Stimulated activated CD8-positive, alpha-beta memory T cell treated with anti-CD3 and anti-CD28 coated beads, Interleukin-2, amount 100 ng/mL, for 1 hour (primary cell): ENCODE measurements at places on chromosomes 7 and 10.

- DNase-seq: no peak
These were observed at the start of gene HSPA12A for GRCh38 chr10:116742367-116743265. TSS of gene HSPA12A (minus strand) at chr10:116742566. CDS start at chr10:116742469, 97 bp downstream.

- no peak for DNase-seq
These were observed 113.4 kb upstream of the NPSR1 start for GRCh38 chr7:34544621-34545020.

DNA sequence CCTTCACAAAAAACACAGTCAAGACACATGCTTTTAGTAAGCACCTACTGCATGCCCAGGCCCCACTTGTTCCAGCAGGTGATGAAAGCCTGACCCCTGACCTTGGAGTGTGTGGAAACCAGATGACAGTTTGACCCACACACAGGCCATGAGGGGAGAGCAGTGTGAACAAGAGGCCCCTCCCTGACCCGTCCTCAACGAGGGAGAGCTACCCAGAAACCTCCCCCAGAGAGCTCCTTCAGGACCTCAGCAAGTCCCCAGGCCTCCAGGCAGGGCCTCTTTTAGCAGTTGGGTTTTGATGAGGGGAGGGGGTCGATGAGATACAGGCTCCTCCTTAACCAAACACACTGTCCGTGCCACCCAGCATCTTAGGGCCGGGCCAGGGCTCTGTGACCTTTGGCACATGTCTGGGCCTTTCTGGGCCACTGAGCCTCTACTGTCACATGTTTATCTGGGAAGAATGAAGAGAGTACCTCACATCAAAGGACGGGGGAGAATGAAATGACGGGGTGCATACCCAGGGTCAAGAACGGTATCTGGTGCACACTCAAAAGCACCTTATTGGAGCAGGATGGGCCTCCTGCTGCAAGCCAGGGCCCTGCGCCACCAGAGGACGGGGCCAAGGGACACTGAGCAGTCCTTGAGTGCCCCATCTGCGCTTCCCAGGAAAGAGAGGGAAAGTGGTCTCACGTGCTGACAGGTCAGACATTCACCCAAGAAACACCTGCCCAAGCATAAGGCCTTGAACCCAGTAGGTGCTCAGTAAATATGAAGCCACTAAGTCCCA is 202.6 kb upstream of the ZMIZ1 start:
- DNase-seq: no peak

DNA sequence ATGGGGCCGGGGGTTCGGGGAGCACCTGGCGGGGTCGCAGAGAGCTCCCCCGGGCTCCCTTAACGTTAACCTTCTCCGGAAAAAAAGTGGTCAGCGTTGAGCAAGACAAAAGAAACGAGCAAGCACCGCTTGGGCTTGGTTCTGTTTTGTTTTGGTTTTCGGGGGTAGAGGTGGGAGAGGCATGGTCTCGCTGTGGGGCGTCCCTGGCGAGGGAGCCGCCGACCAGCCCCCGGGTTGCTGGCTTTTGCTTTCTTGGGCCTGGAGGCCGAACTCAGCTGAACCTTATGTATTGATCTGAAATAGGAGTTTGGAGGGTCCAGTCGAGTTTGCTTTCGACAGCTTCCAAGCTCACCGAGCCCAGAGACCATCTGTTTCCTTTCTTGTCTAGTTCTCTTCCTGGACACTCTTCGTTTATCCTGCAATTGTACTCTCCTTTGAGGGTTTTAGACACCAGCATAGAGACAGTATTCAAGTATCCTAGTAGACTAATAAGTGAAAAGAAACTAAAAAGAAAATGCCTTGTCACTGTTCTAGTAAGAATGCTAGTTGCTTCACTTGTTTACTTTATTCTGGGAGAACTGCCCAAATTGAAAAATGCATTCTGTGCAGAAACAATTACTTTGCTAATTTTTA is 980 bp downstream of the FHIP2A start:
- no peak for DNase-seq

DNA sequence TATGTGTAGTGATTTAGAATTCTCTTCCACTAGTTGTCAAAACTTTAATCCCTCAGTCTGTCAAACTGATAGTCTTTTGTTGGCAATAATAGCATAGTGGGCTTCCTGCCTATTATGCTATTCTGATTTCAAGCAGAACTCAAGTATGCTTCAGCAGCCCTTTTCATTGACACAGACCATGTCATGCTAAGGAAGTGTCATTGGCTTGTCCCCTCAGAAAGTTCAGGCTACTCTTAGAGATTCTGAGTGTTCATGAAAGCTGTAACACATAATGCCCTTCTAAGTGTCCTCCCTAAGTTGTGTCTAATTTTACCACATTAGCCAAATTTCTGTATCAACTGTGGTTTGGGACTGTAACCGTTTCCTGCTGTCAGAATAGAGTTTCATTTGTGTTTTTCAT is 198.7 kb downstream of the THSD7A start:
- DNase-seq: no peak

DNA sequence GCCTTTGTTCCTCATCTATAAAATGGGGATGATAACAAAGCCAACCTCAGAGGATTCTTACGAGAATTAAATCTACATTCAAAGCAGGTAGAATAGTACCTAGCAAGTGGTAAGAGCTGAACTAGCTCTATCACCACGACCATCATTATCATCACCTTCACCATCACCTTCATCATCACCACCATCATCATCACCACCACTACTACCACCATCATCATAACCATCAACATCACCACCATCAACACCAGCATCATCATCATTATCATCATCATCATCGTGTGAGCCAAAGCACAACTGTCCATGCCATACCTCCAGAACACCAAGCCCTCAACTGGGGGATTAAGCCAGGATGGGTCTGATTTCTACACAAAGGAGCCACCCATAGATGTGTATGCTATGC is 206.8 kb downstream of the GRID1 start:
- no peak for DNase-seq

- DNase-seq: no peak
These were observed 51.9 kb upstream of the FAM180A start for GRCh38 chr7:135800560-135800959.

DNA sequence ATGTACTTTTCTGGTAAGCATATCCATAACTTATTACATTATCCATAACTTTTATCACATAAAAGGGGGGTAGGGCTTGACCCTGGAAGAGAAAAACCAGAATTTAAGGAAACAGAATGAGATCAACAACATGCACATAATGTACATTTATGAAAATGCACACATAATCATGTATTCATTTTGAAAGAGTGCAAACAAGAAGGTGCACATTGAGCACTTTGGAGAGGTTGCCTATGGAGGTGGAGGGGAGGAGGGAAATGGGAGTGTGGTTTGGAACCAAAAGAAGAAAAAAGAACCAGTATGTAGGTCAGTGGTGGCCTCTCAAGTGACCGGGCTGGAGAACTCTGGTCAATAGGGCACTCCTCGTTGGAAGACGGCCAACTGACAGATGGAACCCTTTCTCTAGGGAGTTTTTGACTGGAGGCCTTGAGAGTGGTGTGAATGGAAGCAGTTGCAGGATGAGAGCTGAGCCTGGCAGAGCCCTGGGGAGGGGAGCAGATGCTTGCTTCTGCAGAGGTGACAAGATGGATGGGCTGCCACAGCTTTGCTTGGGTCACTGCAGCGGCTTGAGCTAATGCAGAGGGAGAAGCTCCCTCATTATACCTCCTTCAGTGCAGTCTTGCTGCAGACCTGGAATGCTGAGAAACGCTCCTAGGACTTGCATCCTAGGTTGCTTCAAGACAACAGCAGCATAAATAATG is 192.7 kb downstream of the SEC23IP start:
- no peak for DNase-seq

DNA sequence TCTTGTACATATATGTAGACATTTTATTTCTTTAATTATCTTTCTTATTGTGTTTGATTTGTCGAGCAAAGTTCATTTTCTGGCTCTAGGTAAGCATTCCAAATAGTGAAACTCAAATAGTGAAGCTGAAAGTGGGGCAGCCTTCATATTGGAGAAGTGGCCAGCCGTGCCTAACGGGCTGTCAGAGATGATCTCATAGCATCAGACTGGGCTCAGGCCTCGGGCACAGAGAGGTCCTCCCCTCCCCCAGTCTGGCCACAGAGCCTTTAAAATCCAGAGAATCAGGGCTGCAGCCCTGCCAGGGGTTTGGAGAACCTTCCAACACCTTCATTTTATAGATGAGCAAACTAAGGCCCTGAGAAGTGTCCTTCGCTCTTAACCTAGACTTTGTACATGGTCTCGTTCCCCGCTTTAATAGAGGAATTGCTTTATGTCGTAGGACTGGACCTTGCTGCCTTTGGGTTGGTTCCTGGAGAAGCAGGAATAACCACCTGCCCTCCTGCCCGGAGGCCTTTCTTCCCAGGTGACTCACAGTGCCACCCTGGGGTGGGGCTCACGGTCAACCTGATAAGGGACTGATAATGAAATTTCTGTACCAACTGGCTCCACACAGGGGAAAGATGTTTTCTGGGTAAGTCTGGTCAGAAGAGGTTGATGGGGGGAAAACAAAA is 7.3 kb downstream of the TSPAN15 start:
- DNase-seq: no peak

DNA sequence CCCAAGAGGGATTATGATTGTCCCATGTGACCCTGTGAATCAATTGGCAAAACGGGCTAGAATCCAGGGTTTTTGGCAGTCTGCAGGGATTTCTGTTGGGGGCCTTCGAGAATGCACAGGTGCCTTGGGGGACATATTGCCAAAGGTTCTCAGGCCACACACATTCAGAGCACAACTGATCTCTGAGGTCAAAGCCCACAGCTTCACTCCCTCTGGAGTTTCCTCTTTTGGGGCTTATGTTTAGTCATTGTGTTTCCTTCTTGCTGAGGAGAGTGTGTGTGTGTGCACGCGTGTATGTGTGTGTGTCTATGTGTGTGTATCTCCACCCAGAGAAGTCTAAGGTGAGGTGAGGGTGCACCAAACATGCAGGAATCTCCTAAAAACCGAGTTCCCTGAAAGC is 8.8 kb downstream of the PPIF start:
- DNase-seq: no peak

DNA sequence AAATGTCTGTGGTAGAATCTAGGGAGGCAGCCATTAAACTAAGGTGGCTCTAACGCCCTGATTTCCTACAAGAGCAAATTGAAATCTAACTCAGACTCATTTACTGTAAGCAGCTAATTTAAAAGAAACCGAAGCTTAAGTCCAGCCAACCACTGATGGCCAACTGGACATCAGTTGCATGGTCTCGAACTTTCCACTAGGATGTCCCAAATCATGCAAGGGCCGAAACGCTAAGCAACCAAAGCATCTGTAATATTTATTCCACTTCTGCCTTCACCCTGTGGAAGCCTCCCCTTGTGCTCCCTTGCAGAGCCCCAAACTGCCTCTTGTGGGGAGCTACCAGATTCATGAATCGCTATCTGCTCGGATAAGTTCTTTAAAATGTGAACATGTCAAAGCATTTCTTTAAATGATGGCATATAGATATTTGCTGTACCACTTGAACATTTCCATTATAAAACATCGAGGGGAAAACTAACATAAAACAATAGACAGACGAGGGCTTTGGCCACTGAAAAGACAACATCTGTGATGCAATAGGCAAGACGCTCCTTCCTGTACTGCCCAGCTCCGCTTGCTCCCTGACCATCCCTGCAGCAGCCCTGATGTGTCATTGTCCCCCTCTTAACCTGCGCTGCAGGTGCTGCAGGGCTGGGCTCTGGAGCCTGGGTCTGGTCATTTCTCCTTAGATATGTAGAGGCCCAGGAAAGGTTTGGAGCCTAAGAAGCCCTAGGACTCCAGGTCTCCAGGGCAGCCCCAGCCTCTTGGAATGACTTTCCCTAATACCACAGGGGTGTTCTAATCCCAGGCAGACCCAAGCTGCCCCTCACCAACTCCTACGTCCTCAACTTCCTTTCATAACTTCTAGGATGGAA is 2.9 kb upstream of the RBP3 start:
- DNase-seq: no peak

DNA sequence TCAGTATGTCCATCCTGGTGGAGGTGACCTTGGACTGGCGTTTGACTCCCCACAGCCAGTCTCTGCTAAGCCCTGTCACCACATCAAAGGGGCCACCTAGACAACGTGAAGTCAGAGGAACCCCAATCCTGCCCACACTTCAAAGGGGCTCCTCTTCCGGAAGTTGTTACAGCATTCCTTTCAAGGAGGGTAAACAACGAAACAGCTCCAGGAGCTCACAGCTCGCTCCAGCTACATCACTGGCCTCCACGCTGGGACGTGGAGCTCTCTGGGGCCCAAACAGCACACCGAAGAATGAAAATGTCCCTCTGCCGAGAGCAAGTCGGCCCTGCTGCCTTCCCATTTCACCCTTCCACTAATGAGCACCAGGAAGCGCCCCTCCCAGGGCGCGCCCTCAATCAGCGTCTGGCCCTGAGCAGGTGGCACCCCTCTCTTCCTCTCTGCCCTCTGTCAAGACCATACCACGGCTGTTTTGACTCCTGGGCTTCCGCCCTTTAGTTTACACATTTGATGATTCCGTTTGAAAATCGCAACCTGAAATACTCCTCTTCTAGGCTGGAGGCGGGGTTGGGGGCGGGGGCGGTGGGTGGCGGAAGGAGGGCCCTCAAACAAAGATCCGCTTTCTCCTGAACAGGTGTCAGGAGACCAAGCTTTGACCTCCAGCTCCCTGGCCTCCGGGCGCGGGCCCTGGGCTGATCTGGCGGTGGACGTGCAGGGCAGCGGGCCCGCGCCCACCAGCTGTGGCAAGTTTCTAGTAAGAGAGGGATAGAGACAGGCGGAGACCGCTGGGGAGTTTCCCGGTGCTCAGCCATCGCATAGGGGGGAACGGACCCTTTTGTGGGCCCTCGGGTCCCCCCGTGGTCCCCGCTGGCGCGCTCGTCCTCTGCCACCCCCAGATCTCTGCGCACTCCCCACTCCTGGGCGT is 53.1 kb upstream of the KDM7A start:
- DNase-seq: peak; percentile 43

GRCh38 chr10:34102893-34103506 is 712.1 kb downstream of the PARD3 start:
- no peak for DNase-seq

- no peak for DNase-seq
These were observed 519.1 kb downstream of the INHBA start for GRCh38 chr7:41183741-41184140.

DNA sequence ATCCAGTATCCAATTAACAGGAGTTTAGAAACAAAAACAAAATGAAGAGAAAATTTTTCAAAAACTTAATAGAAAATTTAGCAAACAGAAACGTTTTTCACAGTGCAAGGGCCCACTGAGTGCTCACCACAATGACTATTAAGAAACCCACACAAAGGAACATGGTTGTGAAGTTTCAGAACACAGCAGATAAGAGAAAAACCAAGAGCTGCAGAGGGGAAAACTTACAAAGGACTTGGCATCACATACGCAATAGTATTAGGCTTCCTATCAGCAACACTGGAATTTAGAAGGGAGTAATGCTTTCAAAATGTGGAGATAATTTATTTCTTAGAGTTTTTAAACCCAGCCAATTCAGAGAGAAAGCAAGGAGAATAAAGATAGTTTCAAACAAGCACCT is 1.7 kb upstream of the C7orf25 start:
- DNase-seq: no peak

- no peak for DNase-seq
These were observed 128.4 kb upstream of the NPVF start for GRCh38 chr7:25356534-25357151.

DNA sequence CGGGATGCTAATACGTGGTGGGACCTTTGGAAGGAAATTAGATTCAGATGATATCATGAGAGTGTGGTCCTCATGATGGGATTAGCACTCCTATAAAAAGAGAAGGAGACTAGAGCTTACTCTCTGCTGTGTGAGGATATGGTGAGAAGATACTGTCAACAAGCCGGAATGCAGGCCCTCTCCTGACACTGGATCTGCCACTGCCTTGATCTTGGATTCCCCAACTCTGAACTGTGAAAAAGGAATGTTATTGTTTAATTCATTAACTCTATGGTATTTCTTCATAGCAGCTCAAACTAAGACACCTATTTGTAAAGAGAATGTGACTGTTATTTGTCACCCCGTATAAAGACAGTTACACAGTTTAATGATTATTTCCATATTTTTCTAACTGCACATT is 1227.5 kb upstream of the C7orf33 start:
- DNase-seq: no peak
